ENCODE measurements at places on chromosomes 7 and 10.

GRCh38 chr7:2199956-2200583 lies 32.7 kb downstream of the MAD1L1 start:
- no peak for DNase-seq

DNA sequence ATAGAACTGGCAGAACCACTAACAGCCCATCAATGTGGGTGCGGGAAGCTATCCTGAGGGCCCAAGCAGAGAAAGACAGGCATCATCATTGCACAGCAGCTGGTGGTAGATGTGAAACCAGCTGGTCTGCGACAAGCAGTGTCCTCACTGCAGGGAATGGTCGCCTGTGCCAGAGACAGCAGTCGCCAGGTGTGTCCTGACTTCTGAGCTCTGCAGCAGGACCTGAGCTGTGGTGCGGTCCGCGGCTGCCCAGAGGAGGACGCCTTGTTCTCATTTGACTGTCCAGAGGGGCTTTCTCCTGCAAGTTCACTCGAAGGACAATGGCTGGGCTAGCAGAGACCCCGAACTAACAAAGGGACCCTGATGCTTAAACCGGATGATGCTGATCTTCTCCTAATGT lies 97.4 kb downstream of the LRRC18 start:
- DNase-seq: no peak

DNA sequence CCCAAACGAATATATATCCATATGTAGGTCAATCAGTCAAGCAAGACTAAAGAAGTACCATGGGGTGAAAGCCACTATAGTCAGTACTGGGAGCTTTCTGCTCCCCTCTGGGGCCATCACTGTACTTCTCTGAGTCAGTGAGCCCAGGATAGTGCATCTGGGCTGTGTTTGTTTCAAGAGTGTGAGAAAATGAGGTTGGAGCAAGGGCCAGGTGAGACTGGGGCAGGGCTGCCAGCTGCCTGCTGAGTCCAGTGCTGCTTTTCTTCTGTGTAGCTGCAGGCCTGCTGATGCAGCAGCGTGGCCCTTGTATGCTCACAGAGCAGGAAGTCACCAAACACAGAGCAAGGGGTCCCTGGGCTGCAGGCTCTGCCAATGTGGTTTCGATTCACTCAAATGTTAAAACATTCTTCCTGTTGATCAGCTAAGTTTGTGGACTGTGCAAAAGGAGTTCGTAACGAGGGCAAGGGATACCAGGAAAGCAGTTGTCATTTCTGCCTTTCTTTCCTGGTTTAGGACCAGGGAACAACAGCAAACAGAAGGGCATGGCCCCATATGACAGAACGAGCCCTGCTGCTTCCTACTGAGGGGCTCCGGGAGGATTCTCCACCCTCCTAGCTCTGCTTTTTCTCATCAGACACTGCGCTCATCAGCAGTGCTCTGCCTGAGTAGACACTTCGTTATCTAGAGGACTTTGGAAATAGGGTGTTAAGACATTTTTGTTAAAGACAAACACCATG lies 65.4 kb upstream of the TNS3 start:
- no peak for DNase-seq

DNA sequence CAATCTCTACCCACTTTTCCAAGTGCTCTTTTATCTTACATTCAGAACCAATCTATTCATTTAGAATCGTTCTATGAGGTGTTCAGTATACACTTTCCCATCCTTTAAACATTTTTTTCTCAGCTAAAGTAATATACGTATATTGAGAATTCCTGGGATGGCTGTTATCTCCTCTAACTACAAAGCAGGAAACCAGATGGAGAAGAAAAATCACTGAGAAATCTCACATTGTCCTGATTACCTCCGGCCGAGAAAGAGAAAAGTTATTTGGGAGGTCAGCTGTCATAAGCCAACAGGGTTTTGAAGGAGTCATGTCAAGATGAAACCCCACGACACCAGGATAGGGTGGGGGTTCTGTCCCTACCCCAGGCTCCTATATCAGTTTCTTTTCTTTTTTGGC lies 99.2 kb upstream of the KDM7A start:
- no peak for DNase-seq

DNA sequence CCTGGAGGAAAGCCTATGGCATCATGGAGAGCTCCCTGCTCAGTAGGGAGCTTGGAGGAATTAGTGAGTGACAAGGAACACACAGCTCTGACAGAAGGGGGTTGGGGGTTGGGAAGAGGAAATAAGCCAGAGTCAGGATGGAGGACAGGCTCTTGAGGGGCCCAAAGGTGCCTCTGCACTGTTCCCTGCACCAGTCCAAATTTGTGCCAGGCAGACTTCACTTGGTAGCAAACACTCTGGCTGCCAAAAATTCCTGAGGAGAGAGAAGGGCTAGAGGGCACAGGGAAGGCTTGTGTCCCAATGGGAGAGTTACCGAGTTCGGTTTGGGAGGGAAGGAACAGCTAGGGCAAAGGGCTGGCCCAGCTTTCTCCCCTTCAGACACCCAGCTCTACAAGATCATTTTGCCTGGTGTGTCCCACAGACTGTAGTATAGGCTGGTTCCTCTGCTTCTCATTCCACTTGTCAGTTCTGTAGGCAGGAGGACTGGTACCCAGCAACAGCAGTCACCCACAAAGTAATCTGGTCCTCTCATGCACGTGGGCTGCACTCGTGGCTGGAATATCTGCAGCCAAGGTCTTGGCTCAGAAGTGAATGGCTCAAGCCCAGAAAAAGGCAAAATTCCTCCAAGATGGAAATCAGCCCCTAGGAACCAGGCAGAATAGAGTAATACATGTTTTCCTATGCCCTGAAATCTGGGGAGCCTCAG lies 8.0 kb upstream of the KCNIP2 start:
- no peak for DNase-seq

- no peak for DNase-seq
These were observed 561.9 kb upstream of the KCND2 start for GRCh38 chr7:119711104-119711503.

GRCh38 chr10:21526860-21527597 lies 1.5 kb upstream of the SKIDA1 start:
- no peak for DNase-seq

DNA sequence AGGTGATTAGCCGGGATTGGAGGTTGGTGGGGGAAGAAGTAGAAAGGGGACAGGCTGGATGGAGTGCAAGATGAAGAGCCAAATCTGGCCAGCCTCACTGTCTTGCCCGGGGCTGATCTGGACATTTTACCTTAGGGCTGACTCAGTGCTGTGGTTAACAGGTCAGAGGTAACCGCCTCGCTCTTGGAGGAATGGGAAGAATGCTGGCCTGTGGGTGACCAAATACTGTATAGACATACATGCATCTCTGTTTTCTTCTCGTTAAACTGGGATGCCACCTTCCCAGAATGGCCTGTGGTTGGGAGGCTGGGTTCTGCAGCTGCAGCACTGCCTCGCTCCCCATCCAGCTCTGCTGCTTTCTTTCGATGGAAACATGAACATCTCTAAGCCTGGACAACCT lies 120.0 kb downstream of the SEC23IP start:
- DNase-seq: no peak

DNA sequence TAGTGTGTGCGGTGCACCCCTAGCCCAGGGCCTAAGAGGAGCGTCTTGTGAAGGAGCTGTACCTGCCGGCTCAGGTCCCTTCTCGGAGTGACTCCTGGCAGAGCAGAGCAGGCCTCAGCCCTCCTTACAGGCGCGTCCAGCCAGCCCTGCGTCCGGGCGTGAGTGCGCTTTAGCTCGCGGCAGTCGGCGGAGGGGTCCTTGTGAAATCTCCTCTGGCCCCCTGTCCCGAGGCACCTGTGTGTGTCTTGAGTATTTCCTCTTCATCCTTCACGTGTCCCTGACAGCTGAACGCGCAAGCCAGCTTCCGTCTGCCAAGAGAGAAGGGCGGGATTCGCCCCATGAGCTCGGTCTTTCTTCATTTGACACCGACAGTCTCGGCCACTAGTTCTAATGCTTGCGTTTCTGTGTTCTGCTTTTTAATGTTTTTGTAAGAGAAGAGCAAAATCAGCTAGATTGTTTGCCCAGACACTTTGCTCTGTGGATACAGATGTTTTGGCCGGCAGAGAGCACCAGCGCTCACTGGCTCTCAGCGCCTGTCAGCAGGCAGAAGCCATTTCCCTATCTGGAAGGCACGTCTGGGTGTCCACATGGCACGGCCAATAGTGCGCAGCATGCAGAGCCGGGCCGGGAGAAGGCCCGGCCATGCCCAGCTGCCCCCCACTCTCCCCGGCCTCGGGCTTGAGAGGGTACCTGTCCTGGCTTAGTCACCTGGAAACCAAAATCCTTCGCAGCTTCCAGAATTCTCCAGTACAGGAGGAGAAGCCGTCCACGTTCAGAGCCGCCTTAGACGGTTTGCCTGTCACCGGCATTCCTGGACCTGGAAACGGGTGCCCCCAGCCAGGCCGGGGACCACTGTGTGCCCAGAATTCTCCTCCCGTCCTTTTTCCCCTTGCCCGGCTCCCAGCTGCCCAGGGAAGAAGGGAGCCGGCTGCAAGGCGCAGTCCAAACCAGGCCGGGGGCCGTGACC lies 7.0 kb downstream of the GET4 start:
- peak; percentile 68 for DNase-seq

DNA sequence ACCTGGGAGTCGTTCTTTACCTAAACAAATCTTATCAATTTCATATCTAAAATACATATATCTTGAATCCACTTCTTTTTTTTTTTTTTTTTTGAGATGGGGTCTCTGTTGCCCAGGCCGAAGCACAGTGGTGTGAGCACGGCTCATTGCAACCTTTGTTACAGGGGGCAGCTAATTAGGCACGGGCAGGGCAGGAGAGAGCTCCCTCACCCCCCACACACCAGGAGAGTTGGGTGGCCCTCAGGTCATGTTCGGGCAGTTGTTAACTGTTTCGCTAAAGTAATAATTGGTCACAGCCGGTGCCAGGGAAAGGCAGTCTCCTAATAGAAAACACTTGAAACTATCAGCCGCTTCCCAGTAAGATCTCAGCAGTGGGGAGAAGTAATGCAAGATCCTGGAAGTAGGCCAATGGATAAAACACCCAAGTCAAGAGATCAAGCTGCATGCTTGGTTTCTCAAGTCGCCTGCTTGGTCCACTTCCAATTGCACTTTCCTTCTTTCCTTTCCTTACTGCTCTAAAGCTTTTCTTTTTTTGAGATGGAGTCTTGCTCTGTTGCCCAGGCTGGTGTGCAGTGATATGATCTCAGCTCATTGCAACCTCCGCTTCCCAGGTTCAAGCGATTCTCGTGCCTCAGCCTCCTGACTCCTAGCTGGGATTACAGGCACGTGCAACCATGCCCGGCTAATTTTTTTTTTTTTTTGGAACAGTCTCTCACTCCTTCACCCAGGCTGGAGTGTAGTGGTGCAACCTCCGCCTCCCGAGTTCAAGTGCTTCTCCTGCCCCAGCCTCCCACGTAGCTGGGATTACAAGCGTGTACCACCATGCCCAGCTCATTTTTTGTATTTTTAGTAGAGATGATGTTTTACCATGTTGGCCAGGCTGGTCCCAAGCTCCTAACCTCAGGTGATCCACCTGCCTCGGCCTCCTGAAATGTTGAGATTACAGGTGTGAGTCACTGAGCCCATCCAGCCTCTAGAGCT lies 21.3 kb upstream of the EFCAB10 start:
- DNase-seq: no peak

GRCh38 chr10:89566095-89566950 lies 30.9 kb upstream of the SLC16A12 start:
- DNase-seq: no peak

DNA sequence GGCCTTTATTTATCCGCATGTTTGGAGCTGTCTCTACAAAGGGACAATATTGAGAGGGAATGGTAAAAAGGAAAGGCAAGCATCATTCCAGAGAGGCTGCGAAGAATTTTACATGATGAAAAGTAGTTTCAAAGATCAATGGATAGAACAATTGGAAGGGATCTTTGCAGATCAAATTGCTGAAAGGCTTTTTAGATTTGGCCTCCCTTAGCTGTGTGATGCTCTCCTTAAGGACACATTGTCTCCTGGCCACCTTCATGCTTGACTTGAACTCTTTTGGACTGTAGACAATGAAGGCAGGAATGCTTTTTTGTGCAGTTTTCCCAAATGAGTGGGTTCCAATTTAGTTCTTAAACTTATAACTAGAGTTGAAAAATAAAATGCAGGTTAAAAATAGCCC lies 344.7 kb downstream of the ARL4A start:
- DNase-seq: no peak
